ENCODE measurements at places on chromosomes 3 and 15.

GRCh38 chr15:88401996-88402656 lies 65.1 kb downstream of the MRPL46 start:
- DNase-seq: peak; percentile 93

DNA sequence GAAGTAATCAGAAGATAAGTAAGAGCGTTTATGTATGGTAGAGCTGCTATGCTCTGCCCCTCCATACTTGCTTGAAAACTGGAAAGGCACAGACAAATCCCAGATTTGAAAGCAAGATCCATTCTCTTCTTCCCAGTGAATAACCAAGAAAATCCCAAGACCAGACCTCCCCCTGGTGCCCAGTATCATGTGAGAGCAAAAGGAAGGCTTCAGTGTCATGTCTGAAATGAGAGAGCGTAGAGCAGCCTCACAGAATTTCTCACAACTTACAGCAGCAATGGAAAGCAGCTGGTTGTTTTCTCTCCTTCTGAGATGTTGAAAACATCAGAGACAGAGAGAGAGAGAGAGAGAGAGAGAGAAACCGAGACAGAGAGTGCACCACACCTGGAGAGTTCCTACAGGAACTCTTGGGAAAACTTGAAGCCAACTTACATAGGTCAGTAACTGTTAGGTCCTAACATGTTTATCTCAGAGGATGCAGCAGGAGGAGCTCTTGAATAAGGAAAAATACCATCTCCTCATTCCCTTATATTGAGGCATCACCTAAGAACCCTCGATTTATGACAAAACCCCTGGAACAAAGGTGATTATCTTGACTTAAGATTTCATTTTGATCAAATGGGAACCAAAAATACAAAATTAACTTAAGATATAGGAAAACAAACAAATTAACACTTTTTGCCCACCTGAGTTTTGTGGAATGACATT lies 273.3 kb downstream of the NSUN3 start:
- no peak for DNase-seq

- DNase-seq: no peak
Observed at GRCh38 chr15:58064980-58065444, 499 bp downstream of the ALDH1A2 start.

DNA sequence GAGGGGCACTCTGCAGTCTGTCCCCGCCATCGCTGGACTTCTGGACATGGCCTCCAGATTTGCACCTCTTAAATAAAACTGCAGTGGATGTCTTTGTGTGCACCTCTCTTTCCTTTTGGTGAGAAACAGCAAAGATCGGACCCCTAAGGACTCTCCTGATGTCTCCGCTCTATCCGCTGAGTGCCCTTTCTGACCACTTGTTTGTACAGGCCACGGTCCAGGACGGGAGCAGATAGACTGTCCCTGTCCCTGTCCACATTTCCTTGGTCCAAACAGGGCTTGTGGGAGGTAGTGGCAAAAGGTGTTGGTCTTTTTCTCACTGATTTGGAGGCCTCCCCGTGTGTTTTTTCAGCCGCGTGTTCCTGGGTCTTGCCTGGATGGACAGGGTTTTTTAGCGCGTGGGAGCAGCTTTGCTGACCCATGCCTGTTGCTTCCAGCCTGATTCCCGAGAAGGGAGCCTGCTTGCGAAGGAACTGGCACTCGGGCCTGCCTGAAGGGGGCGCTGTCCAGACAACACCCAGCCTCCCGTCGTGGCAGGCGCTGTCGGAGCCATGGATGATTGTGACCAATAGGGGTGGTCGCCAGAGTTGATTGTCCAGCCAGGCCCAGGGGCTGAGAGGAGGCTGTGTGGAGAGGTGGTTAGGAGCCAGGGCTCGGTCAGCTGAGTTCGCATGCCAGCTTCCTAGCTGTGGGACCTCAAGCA lies 13.2 kb upstream of the STAB1 start:
- no peak for DNase-seq

DNA sequence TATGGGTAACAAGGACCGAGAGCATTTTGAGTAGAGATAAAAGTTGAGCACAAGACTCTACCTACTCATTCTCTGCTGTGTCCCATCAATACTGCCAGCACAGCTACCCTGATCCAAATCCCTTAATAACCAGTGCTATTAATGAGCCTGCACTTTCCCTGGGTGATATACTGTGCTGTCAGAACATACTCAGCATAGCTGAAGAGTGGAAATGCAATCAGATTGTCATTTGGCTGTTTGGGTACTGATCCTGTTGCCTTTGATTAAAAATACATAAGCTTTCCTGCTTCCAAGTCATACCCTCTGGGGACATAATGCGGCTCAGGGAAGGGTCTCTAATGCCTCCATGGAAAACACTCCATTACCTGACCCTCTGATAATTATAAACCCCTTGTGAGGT lies 917.5 kb downstream of the SQOR start:
- DNase-seq: no peak

- DNase-seq: no peak
Observed at GRCh38 chr15:91282486-91282885, 182.4 kb downstream of the SV2B start.

DNA sequence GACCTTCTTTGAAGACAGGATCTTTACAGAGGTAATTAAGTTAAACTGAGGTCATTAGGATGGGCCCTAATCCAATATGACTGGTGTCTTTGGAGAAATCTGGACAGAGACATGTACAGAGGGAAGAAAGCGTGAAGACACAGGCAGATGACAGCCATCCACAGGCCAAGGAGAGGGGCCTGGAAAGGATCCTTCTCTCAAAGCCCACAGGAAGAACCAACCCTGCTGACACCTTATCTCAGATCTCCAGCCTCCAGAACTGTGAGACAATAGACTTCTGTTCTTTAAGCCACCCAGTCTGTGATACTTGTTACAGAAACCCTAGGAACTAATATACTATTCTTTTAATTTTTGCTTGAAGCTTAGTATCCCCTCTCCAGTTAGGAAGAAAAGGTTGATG lies 74.2 kb downstream of the WDR76 start:
- no peak for DNase-seq

- DNase-seq: no peak
Observed at GRCh38 chr3:148026009-148026588, 616.9 kb downstream of the ZIC1 start.
